ENCODE measurements at places on chromosomes 3 and 15. TPM values are rescaled to one million over a fixed set of nuclear protein-coding genes. Genes with fewer than 3 reads are reported as not detected.
A peak's percentile ranks its signal among the peaks of the same experiment; 100 is the strongest.

DNA sequence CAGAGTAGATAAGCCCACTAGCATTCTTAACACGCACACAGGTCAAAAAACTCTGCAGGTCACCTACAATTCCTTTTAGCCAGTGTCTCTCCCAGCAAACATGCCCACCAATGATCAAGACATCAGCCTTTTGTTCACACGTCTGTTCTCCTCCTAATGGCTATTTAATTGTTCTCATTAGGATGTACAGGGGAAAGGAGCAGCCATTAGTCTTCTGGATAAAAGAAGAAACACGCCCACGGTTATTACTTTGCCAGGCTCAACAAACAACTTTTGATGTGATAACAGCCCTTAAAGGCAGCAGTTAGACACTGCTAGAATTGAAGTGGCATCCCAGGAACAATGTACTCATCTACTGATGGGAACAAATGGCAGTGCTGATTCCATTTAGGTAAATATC, 108.8 kb downstream of the NTRK3 start:
- DNase-seq, result no peak

Gene TRH
- total RNA-seq, result not detected

- no peak for DNase-seq
These were observed 46.5 kb upstream of the APEH start for GRCh38 chr3:49627634-49628033.

GRCh38 chr15:51341366-51342226, at the start of gene GLDN:
TSS of gene GLDN (plus strand) at chr15:51341655. CDS start at chr15:51341685, 30 bp downstream.
- peak; percentile 2 for DNase-seq

- DNase-seq, result peak; percentile 93
These were observed 56.6 kb downstream of the MESD start for GRCh38 chr15:80932989-80933388.

Gene ABHD6
- total RNA-seq, result 4.7 TPM

GRCh38 chr3:47950453-47951169, 65.6 kb downstream of the MAP4 start:
- no peak for DNase-seq

GRCh38 chr15:88741671-88742070, 61.6 kb upstream of the ACAN start:
- DNase-seq, result no peak

GRCh38 chr3:179732661-179733348, 80.0 kb downstream of the USP13 start:
- DNase-seq, result no peak

Gene LNP1
- 2.2 TPM for total RNA-seq

GRCh38 chr15:65027593-65027992, 1.8 kb downstream of the MTFMT start:
- no peak for DNase-seq

- peak; percentile 52 for DNase-seq
These were observed 237.5 kb upstream of the IL12A start for GRCh38 chr3:159751146-159751545.

DNA sequence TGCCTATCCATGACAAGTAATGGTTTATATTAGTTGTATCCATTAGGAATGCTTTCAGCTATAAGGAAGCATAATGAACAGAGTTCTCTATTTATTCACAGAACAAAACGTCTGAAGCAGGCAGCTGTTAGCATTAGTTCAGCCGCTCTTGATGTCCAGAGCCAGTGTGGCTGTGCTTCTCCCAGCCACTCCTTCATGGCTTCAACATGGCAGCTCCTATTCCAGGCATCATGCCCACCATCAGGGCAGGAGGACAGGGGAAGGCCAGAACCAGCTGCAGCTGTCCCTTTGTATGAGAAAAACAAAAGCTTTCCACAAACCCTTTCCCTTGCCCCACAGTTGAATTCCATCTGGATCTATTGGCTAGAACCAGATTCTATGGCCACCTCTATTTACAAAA, 12.9 kb upstream of the SNRK start:
- DNase-seq, result no peak

DNA sequence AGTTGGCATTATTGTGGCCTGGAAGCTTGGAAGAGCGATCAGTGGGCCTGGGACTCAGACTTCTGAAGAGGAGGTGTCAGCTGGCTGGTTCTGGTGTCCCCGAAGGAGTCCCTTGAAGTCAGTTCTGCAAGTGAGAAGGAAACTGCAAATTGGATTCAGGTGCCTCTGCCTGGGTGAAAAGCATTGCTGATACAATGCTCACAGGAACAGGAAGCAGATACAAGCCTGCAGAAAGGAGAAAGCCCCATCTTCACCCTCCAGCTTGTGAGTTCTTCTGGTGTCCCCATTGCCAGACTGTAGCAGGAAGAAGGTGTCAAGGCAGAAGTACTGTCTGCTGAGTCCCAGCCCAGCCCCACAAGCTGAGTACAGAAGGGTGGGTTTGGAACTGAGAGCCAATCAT, 271.3 kb downstream of the PLOD2 start:
- no peak for DNase-seq

GRCh38 chr15:62165793-62166375, 799 bp upstream of the C2CD4B start:
- no peak for DNase-seq

GRCh38 chr3:69052472-69052898, 352 bp upstream of the TMF1 start:
- no peak for DNase-seq

DNA sequence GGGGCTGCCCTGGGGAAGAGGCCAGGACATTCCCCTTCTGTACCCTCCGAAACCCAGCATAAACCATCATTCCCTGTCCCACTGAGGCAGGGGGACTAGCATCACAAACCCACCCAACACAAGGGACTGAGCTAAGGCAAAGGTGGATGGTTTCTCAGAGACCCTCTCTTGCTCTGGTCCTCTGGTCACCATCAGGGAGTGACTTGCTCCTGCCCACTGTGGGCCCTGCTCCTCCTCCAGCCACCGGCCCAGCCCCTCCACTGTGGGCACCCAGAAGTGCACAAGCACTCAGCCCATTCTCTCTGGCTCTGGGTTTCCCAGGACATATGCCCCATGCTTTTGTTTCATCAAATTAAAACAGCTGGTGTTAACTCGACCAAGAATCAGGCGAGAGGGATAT, 44.9 kb downstream of the PTH1R start:
- no peak for DNase-seq

- no peak for DNase-seq
These were observed 70.5 kb downstream of the KLHL25 start for GRCh38 chr15:85723960-85724945.

Gene CA12
- total RNA-seq, result 33.7 TPM

Gene VGLL3
- total RNA-seq, result 97.3 TPM

GRCh38 chr3:187550446-187550845, 119.7 kb downstream of the SST start:
- no peak for DNase-seq

GRCh38 chr3:9549600-9549999, 4.0 kb downstream of the LHFPL4 start:
- DNase-seq, result no peak

GRCh38 chr3:60307562-60308199, 943.6 kb downstream of the FHIT start:
- no peak for DNase-seq

Gene GOLGA6A
- total RNA-seq, result not detected

DNA sequence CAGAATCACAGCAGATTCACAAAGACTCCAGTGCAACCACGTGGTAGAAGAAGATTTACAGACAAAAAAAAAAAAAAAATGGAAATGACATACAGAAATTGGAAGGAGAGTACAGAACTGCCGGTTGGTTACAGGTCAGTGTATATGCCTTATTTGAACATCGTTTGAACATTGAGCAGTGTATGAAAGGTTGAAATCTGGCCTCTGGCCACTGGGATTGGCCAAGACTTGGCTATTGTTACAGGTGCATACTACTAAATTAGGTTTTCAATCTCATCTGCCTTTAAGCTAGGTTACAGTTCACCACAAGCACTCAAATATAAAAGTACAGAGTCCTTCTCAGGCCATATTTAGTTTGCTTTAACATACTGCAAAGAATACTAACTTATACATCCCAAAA, 59.8 kb downstream of the THBS1 start:
- DNase-seq, result no peak

Gene TRIM71
- not detected for total RNA-seq

DNA sequence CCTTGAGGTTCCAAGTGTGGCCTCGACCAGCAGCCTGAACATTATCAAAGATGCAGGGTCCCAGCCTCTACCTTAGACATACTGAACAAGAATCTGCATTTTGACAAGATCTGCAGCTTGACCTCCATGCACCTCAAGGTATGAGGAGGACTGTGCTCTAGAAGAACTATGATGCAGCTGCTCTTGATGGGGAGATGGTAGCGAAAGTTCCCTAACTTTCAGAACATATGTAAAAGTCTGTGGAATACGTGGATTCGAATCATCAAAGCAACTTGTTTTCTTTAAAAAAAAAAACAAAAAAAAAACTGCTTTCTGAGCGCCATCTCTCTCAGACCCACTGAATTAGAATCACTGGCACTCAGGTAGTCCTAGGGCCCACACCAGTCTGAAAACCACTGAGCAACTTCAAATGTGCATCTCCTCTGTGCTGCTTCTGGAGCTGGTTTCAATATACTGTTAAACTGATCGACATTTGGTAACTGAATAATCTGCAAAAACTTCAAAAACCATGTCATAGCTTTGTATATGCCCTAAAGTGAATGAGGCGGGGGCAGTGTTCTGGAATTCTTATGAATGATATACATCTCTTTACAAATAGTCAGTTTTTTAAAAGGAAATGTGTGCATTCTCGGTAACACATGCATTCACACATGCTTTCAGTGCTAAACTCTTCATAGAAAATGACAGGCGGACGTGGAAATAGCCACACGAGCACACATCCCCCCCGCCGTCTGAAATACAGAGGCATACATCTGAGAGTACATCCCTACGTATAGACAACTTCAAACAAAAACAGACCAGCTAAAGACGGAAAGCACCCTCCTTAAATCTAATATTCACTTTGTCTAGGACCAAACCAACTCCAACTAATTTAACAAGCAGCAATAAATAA, 128.8 kb downstream of the FOXP1 start:
- DNase-seq, result no peak

Data from IMR-90 (cell line).